ENCODE measurements at places on chromosomes 5 and 9.

- no peak for DNase-seq
Measured at GRCh38 chr9:739362-739761, 102.1 kb upstream of the DMRT1 start.

GRCh38 chr5:54081415-54081814, 229.0 kb downstream of the ARL15 start:
- no peak for DNase-seq

- no peak for DNase-seq
Measured at GRCh38 chr5:175863316-175863715, 8.1 kb upstream of the CPLX2 start.

GRCh38 chr9:91820949-91821880, 128.8 kb downstream of the ROR2 start:
- DNase-seq = no peak

DNA sequence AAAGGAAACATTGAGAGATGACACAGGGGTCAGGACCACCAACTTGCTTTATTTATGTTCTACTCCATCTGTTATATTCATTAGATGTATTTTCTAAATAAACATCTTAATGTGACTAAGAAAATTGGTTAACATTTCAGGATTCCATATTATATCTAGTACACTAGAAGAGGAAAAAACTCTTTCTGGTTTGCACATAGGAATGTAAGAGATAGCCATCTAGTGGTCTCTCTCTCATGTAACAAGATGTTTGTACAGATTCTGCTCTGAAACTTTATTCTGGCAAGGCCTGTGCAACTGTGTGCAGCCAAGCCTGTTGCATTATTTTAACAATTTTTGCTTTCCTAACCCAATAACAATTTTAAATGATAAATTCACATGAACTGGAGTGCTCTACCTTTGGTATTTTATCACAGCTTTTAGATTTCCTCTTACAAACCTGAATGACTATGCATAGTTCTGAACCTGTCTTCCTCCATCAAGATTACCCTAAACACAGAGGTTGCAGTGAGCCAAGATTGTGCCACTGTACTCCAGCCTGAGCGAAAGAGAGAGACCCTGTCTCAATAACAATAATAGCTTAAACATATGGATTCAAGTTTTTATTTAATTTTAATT, 148.2 kb downstream of the GIN1 start:
- DNase-seq = no peak

Data from stimulated activated CD4-positive, alpha-beta T cell treated with anti-CD3 and anti-CD28 coated beads, Interleukin-12 subunit alpha, Interleukin-12 subunit beta, amount 100 ng/mL, for 4 hours (primary cell).